ENCODE measurements at places on chromosomes 3 and 15. TPM values are rescaled to one million over a fixed set of nuclear protein-coding genes. Genes with fewer than 3 reads are reported as not detected.

The KLHL40 gene
- 0.44 TPM for total RNA-seq

The METTL6 gene
- total RNA-seq, result 25.9 TPM

The TJP1 gene
- total RNA-seq, result 129 TPM

The MAGI1 gene
- 46.5 TPM for total RNA-seq

The SUCNR1 gene
- total RNA-seq, result not detected

The CGNL1 gene
- total RNA-seq, result 5.4 TPM

The BLM gene
- total RNA-seq, result 5.4 TPM

The TF gene
- 2.3 TPM for total RNA-seq

- no peak for DNase-seq
Measured at GRCh38 chr3:127426444-127427153, 138.8 kb upstream of the PRR20G start.

GRCh38 chr3:187623285-187623814, 46.8 kb downstream of the SST start:
- DNase-seq, result peak; percentile 15

- DNase-seq, result no peak
Measured at GRCh38 chr15:66852064-66852905, 150.2 kb downstream of the SMAD6 start.

- DNase-seq, result no peak
Measured at GRCh38 chr15:85583442-85583841, 203.0 kb downstream of the AKAP13 start.

DNA sequence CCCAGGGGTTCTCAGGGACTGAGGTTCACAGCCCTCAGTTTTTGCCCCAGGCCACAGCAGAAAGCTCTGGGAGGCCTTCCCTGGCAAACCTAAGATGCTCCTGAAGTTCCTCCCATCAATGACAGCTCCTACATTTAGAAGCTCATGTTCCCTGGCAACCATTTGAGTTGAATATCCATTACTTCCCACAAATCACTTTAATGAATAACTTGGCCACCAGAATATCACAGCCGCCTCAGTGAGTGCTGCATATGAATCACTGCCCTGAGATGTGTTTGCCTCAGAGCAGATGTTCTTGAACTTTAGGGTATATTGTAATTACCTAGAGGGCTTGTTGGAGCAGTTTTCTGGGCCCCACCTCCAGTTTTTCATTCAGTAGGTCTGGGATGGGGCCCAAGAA, 27.4 kb downstream of the SLCO2A1 start:
- DNase-seq, result no peak

GRCh38 chr15:55816017-55816416, 73.1 kb upstream of the PRTG start:
- DNase-seq, result no peak

- DNase-seq, result peak; percentile 79
Measured at GRCh38 chr3:4656059-4656458, 162.9 kb downstream of the ITPR1 start.

GRCh38 chr3:149384167-149384566, 6.7 kb upstream of the TM4SF1 start:
- DNase-seq, result no peak

- DNase-seq, result no peak
Measured at GRCh38 chr3:59258550-59259260, 208.9 kb upstream of the CFAP20DC start.

GRCh38 chr3:24520976-24521419, 26.3 kb upstream of the THRB start:
- no peak for DNase-seq

DNA sequence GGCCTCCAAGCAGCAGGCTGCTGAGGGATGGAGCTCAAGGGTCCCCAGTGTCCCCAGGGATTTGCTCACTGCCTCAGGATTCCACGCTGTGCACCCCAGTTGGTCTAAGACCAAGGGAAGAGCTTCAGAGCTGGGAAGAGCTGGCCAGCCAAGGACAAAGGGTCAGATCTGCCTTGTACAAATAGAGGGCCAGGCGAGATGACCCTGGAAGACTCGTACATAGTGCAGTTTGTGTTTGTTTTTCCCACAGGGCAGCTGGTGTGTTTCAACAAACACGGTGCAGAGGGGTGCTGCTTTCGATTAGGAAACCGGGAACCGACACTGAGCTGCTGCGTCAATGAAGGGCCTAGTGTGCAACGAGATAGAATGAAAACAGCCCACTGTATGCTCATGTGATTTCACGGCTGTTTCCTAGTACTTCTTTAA, 56.1 kb upstream of the TRPM1 start:
- DNase-seq, result no peak

DNA sequence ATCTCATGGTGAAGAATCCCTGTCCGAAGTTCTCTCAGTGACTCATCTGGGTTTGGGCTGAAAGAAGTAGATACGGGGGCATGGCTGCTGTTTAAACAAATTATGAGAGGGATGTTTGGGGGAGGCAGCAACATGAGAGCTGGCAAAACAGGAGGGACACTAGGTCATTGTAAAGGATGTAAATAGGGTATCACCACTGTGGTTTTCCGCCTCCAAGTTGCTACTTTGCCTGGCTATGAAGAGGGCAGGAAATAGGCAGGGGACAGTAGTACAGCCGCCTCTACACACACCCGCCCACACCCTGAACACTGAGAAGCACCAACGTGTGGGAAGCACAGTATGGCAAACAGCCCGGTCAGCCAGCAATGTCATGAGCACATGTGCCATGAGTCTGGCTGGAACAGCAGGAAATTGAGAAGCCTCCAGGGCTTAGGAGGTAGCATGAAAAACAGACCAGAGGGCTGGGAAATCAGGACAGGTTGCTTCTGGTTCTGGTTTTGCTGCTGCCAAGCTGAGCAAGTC, 17.1 kb downstream of the HEXA start:
- no peak for DNase-seq

DNA sequence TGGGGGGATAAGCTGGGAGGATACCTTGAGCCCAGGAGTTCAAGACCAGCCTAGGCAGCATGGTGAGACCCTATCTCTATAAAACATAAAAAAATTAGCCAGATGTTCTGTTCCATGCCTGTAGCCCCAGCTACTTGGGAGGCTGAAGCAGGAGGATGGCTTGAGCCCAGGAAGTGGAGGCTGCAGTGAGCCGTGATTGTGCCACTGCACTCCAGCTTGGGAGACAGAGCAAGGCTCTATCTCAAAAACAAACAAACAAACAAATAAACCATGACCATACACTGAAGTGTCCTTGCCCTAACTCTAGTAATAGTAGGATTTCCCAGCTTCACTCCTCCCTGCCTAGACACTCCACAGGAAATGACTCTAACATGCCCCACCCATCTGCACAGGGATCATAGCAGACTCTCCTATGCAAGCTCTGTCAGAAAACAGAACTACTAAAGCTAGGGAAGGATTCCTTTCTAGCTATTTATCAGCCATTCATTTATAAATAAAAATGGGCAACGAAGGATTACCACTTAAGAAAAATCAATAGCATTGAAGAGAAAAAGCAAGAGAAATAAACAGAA, 4.6 kb downstream of the ERICH6 start:
- DNase-seq, result no peak

- no peak for DNase-seq
Measured at GRCh38 chr15:34241376-34242330, 16.8 kb downstream of the EMC4 start.

GRCh38 chr3:10459954-10460754, 45.2 kb downstream of the ATP2B2 start:
- DNase-seq, result no peak

- no peak for DNase-seq
Measured at GRCh38 chr15:101269479-101270223, 7.6 kb downstream of the SELENOS start.

GRCh38 chr3:9439331-9439730, 41.9 kb downstream of the SETD5 start:
- DNase-seq, result no peak

GRCh38 chr15:92962914-92963313, 62.8 kb downstream of the CHD2 start:
- DNase-seq, result no peak

- no peak for DNase-seq
Measured at GRCh38 chr15:77139312-77139711, 68.4 kb upstream of the TSPAN3 start.

GRCh38 chr3:143753006-143753405, 95.3 kb downstream of the SLC9A9 start:
- DNase-seq, result no peak

Measured in glutamatergic neuron (in vitro differentiated cells).